ENCODE measurements at places on chromosomes 13 and 19.

DNA sequence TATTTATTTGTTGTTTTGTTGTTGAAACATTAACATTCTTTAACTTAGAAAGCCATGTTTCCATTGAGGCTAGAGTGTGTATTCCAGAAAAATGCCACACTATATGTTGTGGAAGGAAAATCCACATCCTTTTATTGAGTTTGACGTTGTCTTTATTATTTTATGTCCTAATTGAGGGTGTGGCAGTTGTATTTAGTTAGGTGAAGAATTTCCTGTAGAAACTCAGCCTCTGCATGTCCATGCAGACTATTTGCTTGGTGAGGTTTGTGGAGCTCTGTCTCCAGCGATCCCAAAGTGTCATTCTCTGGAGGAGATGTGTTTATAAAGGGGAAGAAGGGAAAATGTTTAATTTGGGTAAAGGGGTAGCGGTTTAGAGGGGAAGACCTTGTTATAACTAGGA, 46.6 kb downstream of the AKAP11 start:
- DNase-seq, result no peak

DNA sequence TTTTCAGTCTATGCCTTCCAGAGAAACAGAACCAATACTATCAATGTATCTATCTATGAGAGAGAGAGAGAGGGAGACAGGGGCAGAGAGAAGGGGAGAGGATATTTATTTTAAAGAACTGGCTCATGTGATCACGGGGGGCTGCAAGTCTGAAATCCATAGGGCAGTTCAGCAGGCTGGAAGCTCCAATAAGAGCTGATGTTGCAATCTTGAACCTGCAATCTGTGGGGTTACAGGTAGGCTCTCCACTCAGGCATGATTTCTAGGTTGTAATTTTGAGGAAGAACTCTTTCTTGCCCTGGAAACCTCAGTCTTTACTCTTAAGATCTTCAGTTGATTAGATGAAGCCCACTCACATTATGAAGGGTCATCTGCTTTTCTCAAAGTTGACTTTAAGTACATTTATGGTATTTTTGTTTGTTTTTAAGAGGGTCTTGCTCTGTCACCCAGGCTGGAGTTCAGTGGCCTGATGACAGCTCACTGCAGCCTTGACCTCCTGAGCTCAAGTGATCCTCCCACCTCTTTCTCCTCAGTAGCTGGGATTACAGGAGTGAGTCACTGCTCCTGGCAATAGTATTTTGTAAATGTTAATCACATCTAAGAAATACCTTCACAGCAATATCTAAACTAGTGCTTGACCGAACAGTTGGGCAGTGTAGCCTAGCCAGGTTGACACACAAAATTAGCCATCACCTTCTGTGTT, 376.4 kb downstream of the FGF9 start:
- DNase-seq, result no peak

- DNase-seq, result no peak
Measured at GRCh38 chr13:43095771-43096719, 72.7 kb downstream of the DNAJC15 start.

DNA sequence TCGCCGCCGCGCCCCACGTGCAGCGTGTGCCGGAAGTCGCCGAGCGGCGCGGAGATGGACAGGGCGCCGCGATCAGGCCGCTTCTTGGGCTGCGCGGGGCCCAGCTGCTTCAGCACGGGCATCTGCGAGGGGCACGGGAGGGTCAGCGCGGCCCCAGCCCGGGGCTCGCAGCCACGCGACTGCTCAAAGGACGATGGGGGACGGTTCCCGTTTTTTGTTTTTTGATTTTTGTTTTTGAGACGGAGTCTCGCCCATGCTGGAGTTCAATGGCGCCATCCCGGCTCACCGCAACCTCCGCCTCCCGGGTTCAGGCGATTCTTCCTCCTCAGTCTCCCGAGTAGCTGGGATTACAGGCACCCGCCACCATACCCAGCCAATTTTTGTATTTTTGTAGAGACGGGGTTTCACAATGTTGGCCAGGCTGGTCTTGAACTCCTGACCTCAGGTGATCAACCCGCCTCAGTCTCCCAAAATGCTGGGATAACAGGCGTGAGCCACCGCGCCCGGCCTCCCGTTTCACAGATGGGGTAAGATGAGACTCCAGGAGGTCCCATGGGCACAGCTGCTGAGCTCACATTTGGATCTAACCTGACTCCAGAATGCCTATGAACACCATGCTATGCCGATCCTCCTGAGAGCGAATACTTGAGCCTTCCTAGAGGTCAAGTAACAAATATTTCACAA, 2.0 kb upstream of the LENG9 start:
- DNase-seq, result no peak

- DNase-seq, result no peak
Measured at GRCh38 chr19:632579-633067, 714 bp downstream of the POLRMT start.

DNA sequence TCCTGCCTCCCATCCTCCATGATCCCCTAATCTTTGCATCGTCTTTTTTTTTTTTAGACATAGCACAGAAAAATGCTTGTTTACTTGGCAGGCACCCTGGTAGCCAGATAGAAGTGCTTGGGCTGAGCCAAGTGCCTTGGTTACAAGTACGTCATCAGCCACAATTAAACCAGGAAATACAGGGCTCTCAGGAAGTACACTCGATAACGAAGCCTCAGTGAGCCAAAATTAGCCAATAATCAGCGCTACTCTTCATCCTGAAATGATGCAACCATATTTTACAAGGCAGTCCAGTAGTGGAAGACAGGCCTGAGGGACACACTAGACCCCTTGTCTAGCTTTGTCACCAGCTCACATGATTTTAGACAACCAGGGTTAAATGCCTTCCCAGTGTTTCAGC, 194.0 kb upstream of the NBEA start:
- DNase-seq, result no peak

DNA sequence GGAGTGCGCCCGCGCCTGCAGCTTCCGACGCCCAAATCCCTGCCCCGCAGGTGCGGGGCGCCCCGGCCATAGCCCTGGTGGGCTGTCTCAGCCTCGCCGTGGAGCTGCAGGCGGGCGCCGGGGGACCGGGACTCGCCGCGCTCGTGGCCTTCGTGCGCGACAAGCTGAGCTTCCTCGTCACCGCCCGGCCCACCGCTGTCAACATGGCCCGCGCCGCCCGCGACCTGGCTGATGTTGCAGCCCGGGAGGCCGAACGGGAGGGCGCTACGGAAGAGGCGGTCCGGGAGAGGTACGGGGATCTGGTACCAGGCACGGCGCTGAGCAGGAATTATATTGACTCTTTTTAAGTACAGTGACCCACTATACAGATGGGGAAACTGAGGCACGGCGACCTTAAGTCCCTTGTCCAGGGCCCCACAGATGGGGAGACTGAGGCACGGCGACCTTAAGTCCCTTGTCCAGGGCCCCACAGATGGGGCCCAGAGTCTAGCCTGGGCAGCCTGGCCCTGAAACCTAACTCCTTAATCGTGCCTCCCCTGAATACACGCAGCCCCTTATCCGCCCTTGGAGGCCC, 586 bp downstream of the MRI1 start:
- DNase-seq, result no peak

GRCh38 chr19:33477781-33478180, 43.8 kb downstream of the PEPD start:
- no peak for DNase-seq

- peak; percentile 49 for DNase-seq
Measured at GRCh38 chr19:40529093-40529954, 47.3 kb upstream of the SHKBP1 start.

DNA sequence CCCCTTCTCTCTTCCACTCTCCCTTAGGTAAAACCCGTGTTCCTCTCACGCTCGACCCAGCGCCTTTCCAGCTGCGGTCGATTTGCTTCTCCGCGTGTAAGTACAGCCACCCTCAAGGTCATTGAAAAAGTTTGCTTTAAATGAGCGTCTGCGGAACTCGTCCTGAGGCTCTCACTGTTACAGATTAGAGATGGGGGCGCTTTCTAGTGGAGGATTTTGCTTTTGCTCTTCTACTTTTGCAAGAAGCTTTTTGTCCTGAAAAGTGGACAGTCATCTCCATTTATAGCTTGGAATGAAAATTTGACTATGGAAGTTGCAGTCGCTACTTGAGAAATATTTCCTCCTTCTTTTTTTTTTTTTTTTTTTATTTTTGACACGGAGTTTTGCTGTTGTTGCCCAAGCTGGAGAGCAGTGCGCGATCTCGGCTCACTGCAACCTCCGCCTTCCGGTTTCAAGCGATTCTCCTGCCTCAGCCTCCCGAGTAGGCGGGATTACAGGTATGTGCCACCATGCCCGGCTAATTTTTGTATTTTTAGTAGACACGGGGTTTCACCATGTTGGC, 595 bp upstream of the RAB20 start:
- DNase-seq, result no peak

DNA sequence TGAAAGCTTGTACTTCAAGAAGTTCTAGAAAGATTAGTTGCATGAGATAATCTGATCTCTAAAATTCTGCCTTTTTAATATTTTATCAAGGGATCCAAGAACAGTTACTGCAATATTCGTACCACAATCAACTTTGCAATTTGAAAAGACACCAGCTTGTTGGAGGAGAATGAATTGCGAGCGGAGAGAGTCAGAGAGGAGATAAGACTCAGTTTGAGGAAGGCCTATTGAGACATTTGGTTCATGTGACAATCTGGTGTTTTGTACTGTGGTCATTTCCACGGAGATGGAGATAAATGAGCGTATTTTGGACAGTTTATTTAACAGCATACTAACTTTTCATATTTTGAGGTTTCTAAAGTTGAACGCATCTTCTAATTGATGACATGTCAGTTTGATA, 1276.0 kb downstream of the EFNB2 start:
- no peak for DNase-seq

DNA sequence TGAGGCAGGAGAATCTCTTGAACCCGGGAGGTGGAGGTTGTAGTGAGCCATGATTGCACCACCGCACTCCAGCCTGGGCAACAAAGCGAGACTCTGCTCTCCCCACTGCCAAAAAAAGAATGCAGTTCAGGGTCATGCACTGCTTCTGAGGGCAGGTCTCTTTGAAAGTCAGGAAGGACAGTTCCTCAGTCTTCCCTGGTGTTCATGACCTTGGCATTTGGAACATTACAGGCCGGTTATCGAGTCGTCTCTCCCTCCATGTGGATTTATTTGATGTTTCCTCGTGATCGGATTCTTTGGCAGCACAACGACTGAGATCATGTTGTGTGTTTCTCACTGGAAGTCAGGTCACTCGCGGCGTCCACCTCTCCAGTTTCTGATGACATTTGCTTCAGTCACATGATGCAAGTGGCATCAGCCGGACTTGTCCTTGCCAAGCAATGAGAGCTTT, 17.2 kb downstream of the FGF21 start:
- DNase-seq, result no peak

DNA sequence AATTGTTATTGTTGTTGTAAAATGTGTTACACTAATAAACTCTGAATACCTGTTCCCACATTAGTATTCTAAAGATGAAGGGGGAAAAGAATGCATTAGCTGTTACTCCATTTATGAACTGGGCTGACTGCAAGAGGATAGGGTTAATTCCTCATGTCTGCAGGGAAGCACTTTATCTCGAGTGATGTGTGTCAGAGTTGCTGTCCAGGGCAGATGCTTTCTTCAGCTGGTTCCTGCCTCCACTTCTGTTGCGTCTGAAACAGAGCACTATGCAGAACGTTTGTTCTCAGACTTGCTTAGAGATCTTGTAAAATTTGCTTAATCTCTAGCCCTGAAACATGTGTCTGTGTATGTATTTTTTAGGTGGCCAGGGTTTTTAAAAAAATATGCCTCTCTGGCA, 318.8 kb downstream of the SPRY2 start:
- no peak for DNase-seq

DNA sequence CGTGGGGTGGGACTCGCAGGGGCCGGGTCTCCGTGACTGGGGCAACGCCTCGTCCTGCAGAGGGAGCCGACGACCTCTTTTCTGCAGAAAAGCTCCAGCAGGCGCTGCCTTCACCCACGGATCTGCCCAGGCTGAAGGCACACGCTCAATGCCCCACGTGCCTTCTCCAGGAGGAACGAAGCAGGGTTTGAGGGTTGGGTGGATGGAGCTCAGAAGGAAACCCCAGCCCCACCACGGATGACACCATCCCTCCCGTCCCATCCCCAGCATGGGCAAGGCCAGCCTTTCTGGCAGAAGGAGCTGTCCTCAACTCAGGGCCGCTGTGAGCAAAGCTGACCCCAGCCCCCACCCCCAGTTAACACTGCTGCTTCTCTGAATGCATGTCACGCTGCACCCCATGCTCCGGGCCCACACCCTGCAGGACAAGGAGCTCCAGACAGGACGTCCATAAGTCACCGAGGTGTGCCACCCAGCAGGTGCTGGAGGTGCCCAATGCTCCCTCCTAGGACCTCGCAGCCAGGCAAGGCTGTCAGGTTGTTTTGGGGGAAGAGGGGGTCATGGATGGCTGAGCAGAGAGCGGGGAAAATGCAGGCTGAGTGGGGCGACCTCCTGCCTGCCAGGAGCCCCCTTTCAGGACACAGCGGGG, 7.4 kb downstream of the C19orf25 start:
- DNase-seq, result no peak

GRCh38 chr13:27117952-27118351, 53.7 kb downstream of the USP12 start:
- DNase-seq, result no peak

DNA sequence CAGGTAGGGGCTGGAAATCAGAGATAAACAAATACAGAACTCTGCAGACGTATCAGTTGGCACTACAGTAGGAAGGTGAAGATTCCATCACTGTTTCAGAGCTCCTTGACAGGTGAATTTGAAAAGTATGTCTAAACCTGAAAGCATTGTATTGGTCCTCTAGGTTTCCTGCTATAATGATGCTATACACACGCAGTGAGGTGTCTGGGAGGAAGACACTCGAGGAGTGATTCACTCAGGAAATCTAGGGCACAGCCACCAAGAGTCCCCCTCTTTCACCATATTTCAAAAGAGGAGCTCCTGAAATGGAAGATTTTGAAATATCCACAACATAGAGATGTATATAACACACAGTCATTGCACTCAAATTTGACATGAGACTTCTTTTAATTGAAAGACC, 331.0 kb upstream of the DACH1 start:
- no peak for DNase-seq

DNA sequence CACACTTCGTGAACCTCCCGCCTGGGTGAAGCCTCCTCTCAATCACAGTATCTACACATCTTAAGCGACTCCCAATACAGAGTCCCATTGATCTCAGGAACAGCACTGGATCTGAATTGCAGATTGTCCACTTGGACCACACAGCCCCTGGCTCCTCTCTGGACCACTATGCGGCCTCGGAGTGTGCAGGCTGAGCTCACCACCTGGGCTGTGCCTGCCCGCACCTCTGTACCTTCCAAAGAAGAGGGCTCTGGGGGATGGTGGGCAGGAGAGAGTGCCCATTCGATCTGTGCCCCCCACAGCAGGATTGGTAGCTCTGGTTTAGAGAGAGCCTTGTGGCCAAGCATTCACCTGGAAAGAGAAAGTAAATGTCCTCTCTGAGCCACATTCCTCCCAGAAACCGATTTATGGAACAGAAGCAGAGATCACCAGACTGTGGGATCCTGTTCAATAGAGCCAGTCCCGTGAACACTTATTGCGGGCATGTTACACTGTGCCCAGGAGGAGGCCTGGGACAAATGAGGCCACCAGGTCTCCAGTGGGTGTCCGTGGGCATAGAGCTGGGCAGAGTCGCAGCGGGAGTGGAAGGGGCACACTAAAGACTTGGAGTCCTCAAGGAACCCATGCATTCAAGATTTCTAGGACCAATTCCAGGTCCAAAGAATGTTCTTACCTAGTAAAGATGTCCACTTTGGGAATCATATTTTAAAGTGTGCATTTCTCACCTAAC, 141.6 kb upstream of the SOX1 start:
- no peak for DNase-seq

Measured in NCI-H1417 treated with DMSO at 0.1 percent for 48 hours (cell line).